SK-MEL-5 (cell line): ENCODE measurements at places on chromosomes 1 and 21. TPM values are rescaled to one million over a fixed set of nuclear protein-coding genes. Genes with fewer than 3 reads are reported as not detected.

LPAR3 gene
- total RNA-seq, result 0.82 and 1.3 TPM in 2 replicates

OR2T29 gene
- total RNA-seq, result not detected in 2 replicates

GRCh38 chr1:172843444-172843843 lies 184.5 kb downstream of the FASLG start:
- DNase-seq, result no peak

DNA sequence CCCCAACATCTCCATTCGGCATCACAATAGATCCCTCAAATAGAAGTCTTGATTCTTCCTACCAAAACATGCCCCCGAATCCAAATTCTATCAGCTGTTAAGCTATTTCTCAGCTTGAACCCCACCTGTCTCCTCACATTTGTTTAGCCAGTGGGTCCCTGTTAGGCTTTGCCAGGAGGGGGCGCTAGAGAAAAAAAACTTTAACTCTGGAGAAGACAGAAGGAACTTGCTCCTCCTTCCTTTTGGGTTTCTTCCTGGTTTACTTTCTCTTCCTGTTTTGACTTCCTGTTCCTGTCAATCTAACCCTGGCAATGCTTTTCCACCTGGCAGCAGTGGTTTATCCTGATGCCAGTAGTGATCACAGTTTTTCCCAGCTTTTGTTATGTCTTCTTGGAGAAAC lies 95.6 kb upstream of the KCNK1 start:
- peak; percentile 38 for DNase-seq

DNA sequence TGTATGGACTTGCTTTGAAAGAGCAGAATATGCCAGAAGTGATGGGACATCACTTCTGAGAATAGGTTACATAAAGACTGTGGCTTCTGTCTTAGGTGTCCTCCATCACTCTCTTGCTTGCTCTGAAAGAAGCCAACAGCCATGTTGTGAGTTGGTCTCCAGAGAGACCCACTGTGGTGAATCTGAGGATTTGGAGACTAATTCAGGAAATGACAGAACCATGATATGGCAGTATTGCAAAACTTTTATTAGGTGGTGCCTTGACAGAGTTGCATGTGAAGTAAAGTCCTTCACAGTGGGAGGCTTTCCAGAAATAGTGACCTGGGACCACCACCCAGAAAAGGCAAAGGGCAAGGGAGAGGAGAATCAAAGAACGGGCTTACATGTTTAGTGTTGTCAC lies 628.6 kb downstream of the KCNT2 start:
- DNase-seq, result no peak

DNA sequence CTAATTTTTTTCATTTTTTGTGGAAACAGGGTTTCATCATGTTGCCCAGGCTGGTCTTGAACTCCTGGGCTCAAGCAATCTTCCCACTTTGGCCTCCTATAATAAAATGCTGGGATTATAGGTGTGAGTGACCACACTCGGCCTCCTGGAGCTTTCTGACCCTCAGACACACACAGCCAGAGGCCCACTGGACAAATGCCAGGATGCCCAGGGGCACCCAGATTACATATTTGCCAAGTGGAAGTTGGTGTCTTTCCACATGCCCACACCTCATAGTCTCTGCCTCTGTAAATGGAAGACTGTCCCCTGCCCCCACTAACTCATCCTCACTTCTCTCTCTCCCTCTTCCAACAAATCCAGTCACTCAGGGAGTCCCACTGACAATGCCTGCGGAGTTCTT lies 63.4 kb upstream of the LRP8 start:
- no peak for DNase-seq

DNA sequence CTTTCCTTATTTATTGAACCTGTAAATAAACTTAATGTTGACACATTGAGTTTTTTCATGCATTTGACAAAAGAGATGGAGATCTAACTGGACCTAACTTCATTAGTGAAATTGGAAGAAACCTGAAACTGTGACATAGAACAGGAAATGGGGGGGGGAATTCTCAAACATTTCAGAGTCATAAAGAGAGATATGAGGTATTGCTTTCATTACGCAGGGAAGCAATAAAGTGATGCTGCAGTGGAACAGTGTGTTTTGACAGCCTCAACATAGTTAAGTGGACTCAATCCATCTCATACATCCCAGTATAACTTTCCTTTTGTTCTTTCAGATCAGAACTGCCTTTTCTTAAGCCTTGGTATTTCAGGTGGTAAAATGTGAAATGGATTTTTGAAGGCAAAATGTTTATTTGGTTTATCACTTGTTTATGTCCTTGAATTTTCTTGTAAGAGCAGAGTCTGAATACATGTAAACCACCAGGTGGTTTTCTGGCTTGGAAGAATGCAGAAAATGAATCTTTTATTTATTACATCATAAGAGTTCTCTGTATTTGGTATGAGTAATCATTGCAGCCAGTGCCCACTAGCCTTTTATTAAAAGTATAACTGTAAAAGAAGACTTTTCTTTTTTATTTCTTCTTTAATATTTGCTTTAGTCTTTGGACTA lies 132.5 kb downstream of the ZNF326 start:
- DNase-seq, result no peak

GRCh38 chr1:118116401-118116800 lies 68.6 kb downstream of the SPAG17 start:
- DNase-seq, result no peak

DNA sequence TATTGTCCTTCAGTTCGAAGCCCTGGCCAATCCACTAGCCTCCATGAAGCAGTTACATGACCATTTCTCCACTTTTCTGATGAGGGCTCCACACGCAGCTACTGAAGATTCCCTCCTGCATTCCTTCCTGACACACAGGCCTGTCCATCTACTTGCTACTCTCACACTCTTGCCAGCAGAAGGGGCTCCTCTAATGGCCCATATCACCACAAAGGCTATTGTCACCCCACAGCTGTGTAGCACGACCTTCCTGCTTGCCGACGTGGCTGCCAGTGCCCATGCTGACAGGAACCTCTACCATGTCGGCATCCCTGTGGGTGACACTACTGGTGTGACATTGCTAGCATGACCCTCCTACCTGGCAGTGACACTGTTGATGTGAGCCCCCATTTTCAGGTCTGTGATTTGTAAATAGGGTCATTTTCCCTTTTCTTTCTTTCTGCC lies 1528.6 kb upstream of the TPTE start:
- no peak for DNase-seq

GRCh38 chr1:90768826-90769225 lies 51.7 kb upstream of the BARHL2 start:
- no peak for DNase-seq
